Right hindlimb (tissue), 1 donor: ENCODE measurements at places on chromosomes 12 and 14.
A peak's percentile ranks its signal among the peaks of the same experiment; 100 is the strongest.

DNA sequence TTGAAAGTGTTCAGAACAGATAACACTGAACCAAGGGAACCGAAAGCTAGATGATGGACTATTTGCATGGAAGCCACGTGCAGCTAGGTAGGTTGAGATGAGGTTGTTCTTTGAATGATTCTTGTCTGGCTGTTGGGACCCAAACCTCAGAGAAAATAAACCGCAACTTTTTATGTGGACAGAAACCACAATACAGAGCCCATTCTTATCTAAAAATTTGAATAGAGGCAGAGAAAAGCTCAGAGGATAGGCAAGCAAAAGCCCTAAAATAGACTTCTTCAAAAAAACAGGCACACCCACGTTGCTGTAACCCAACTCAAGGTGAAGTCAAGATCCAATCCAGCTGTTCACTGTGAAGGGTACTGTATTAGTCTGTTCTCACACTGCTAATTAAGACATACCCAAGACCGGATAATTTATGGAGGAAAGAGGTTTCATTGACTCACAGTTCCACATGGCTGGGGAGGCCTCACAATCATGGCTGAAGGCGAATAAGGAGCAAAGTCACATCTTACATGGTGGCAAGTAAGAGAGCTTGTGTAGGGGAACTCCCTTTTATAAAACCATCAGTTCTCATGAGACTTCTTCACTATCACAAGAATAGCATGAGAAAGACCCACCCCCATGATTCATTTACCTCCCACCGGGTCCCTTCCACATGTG is 353.8 kb downstream of the AACS start:
- no peak for DNase-seq

- DNase-seq = peak; percentile 39
These were observed 142.3 kb upstream of the ARHGAP5 start for GRCh38 chr14:31934767-31935266.

DNA sequence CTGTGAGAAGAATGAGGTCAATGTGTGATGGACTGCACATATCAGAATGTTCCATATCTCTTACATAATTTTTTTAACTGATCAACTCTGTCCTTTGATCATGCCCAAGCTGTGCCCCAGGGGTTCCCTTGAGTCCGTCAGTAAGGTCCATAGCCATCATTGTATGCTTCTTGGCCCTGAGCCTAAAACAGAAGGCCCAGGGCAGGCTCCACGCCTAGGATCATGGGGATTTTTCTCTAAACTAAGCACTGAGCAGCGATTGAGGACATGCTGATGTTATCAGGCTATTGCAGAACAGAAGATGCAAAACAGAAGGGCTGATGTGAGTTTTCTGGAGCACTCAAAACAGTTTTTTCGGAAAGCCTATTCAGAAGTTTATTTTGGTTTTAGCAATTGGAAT is 20.9 kb downstream of the RNASE9 start:
- DNase-seq = no peak

GRCh38 chr12:21884936-21885335 is 56.3 kb downstream of the ABCC9 start:
- DNase-seq = peak; percentile 19

GRCh38 chr12:103840876-103841689 is at the start of gene NT5DC3:
TSS of gene NT5DC3 (minus strand) at chr12:103841234. CDS start at chr12:103841156, 78 bp downstream.
- DNase-seq = peak; percentile 87

- DNase-seq = no peak
These were observed 152.1 kb downstream of the DPF3 start for GRCh38 chr14:72741826-72742117.

GRCh38 chr14:97218691-97219430 is 421.7 kb downstream of the VRK1 start:
- DNase-seq = peak; percentile 31

DNA sequence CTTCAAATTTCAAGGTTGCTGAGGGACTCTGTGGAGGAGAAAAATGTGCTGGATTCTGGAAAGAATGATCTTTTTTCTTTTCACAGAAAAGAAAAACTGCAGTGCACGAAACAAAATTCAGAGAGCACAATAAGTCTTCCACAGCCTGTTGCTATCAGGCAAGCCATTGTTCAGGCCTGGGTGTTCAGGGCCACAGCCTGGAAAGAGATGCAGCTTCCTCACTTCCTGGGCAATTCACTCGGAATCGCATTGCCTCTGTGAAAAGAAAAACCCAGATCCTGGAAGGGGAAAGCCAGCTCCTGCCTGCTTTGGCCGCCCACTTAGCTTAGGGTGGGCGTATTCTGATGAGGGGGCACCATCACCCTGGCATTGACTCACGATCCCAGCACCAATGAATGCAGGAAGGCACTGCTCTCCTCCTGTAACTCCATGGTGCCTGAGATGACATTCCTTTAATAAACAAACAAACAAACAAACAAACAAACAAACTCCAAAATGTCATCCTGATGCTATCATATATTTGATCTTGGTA is 863.9 kb downstream of the BCL11B start:
- DNase-seq = no peak

DNA sequence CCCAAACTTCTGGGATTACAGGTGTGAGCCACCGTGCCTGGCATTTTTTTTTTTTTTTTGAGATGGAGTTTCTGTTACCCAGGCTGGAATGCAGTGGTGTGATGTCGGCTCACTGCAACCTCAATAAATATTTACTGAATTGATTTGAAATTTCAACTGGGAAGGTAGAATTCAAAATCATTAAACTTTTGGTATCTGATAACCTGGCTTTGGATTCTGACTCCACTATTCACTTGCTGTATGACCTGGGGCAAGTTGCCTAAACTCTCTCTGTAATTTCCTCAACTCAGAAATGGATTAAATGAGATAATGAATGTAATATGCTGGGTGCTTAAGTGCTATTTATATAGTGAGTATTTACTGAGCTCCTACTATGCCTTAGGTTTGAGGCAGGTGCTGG is 8.7 kb upstream of the METAP2 start:
- no peak for DNase-seq

GRCh38 chr12:68007466-68007865 is 18.2 kb downstream of the IFNG-AS1 start:
- no peak for DNase-seq

GRCh38 chr14:90368946-90369721 is 27.7 kb upstream of the CALM1 start:
- DNase-seq = no peak

DNA sequence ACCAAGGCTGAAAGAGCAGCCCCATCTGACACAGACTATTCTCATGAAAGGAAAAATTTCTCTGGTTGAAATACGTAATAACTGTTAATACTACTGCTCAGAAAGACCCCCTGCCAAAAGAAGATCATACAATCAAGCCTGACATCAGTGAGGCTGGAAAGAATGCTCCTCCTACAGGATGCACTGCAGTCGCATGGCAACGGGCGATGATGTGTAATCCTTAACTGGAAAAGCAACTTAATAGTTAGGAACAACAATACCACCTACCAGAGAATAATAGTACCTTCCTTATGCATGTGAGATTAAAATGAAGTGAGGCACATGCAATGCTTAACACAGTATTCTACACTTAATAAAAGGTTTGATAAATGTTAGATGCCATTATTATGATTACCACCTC is 1.2 kb upstream of the GOLGA5 start:
- no peak for DNase-seq

- no peak for DNase-seq
These were observed 125.9 kb downstream of the EFCAB11 start for GRCh38 chr14:89828471-89829165.

- DNase-seq = peak; percentile 54
These were observed 72.4 kb downstream of the RASSF3 start for GRCh38 chr12:64682572-64683277.

- no peak for DNase-seq
These were observed 13.4 kb upstream of the NIN start for GRCh38 chr14:50844391-50844790.

GRCh38 chr12:3047961-3048360 is 29.2 kb upstream of the TSPAN9 start:
- DNase-seq = no peak

DNA sequence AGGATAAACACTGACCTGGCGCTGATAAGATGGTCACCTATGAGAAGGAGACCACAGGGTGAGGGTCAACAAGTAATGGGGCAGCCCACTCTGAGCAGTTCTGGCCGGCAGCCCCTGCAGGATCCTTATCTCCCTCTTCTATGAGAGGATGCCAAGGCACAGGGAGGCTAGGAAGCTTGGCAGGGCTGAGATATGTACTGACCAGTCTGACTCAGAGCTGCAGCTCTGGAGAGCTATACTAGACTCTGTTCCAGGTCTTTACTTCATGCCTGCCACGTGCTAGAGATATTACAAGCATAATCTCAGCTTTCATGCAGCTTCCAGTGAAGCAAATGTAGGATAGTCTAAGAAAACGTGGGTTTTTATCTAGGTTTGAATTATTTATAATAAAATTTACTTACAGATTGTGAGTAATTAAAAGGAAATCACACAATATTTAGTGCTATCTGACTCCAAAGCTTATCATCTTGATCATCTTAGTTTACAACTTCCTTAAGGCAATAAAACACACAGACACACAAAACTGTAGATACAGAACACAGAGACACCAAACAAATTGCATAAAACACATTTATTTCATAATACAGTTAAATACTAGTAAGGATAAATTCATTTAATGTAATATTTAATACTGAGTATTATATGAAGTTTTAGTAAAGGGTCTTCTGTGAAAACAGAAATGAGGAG is 32.3 kb downstream of the GIT2 start:
- no peak for DNase-seq

DNA sequence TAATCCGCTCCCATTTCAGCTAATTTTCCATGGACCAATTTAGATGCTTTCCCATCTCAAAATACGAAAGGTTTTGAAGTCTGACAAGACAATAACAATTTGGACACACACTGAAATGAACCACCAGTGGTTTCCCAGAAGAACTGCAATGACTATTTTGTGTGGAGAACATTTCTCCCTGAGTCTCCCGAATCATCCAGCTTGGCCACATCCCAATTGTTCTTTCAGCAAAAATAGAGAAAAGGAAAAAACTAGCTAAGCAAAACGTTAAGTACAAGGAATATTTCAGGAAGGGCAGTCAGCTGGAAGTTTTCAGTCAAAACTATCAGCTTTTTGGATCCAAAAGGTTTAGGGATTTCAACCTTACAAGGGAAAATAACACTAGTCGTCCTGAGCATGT is 390.6 kb downstream of the KCNH5 start:
- DNase-seq = no peak

GRCh38 chr14:96424109-96424989 is 32.4 kb downstream of the AK7 start:
- DNase-seq = peak; percentile 30

- no peak for DNase-seq
These were observed 12.4 kb downstream of the BEST3 start for GRCh38 chr12:69686731-69687130.

DNA sequence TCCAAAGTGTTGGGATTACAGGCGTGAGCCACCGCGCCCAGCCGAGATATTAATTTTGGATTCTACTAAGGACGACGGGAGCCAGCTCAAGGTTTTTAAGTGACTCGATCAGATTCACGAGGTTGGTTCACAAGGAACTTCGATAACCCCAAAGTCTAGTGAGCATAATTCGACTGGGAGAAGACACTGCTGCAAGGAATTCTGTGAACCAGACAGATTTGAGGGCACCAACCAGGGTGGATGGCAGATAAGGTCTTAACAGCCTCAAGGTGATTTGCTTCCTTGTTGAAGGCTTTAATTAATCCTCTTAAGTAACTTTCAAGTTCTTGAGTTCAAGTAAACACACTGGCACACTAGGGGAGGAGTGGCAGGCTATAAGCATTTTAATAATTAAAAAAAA is 1.1 kb upstream of the KLHDC2 start:
- DNase-seq = no peak

DNA sequence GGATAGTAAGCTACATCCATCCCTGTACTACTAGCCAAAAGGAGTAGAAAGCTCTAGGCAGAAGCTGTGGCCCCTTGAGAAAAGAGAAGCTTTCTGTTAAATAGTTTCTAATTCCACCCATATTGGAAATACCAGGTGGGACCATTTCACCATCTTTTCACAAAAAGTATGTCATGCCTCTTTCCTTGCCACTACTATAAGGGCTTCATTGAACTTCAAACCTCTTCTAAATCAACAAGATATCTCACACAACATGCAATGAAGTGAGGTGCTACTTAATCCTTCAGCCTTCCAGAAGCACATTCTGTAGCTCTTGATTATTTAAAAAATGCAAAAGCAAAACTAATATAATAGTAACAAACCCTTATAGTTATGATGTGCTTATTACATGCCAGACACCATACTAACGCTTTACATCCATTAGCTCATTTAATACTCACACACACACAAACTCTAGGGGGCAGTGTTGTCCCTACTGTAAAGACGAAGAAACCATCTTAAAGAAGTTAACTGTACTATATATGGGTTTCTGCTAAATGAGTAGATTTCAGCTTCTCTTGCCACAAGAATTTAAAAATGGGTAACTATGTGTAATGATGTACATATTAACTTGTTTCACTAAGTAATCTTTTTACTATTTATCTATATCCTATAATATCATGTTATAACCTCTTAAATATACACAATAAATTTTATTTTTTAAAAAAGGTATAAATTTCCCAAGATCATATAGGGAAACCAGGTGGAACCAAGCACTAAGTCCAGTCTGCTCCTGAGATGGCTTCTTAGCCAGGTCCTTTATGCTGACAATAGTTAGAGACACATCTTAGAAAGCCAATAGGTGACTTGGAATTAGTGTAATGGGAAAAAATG is 124.4 kb downstream of the RPS29 start:
- no peak for DNase-seq

DNA sequence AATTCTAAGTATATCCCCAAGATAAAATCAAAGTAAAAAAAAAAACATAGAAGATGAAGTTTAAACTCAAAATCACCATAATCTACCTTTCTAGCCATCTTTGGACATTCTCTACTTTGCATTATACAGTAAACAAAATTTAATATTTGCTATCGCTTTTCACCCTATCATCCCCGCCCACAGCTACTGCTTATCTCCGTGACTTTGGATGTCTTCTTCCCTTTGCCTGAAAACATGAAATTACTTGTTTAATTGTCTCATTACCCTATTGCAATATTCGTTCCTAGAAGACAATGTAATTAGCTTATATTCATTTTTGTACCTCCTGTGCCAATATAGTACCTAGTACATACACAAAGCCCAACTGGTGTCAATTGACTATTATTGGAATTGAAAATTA is 9.3 kb downstream of the SYNJ2BP start:
- no peak for DNase-seq

DNA sequence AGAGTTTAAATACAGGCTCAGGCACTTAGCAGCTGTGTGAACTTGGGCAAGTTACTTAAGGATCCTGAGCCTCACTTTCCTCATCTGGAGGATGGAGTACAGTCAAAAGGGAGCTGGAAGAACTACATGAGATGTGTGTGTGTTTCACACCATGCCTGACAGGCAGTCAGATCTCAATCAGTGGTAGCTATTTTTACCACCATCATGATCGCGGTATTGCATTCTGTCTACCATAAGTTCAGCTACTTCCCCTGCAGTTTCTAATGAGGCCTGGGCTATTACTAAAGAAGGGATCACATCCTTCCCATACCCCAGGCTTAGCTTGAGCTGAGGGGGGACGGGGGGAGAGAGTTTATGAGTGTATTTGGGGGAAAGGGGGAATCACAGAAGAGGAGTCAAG is 7.0 kb downstream of the AQP6 start:
- no peak for DNase-seq

- no peak for DNase-seq
These were observed 6.3 kb upstream of the PWP1 start for GRCh38 chr12:107679336-107679735.
